ENCODE measurements at places on chromosomes 1 and 21.

DNA sequence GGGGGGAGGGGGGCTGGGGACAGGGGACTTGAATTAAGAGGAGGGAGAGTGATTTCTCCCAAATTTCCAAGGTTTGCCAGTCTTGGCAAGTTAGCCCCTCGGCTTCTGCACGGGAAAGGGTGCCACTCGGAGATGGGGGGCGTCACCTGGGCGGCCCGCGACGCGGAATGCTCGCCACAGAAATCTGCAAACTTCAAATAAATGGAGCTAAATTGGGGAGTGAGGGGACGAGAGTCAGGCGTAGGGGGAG lies 885 bp upstream of the SSBP3 start:
- no peak for DNase-seq

GRCh38 chr1:188514917-188515316 lies 1686.2 kb downstream of the PLA2G4A start:
- no peak for DNase-seq

DNA sequence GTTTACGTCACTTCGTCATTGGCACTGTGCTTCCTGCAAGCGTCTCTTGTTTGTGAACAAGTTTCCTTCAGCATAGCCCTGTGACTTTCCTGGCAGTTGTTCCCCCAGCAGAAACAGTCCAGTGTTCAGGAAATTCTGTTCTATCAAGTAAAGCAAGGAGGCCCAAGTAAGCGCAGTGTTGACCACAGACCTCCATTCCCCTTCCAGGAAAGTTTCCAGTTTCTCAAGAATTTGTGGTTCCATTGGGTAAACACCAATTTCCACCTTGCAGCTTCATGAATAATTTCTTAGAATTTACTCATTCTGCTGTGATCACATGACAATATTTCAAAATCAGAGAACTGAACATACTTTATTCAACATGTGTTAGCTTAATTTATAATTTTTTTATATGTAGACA lies 88.5 kb upstream of the ETV3 start:
- no peak for DNase-seq

- DNase-seq = peak; percentile 96
Observed at GRCh38 chr1:156896490-156897033, 3.0 kb downstream of the PEAR1 start.

DNA sequence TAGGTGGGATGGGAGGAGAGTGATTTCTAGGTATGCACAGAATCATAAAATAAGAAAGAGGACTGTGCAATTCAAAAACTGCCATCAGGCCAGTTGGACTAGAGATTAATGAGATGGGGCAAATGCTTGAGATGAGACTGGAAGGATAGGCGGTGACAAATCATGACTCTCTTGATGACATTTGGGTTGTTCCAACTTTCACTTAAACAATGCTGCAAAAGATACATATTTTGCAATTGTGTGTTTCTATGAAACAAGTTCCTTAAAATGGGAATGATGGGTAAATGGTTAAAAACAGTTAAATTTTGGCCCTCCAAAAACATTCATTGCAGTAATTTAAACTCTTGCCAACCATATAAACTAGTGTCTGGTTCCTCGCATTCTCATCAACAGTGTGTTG lies 55.2 kb downstream of the RNASEL start:
- no peak for DNase-seq

GRCh38 chr1:175978476-175978875 lies 228.6 kb downstream of the COP1 start:
- no peak for DNase-seq

GRCh38 chr1:113088972-113089371 lies 16.0 kb downstream of the LRIG2 start:
- DNase-seq = no peak

- no peak for DNase-seq
Observed at GRCh38 chr1:181409981-181410380, 73.3 kb upstream of the CACNA1E start.

DNA sequence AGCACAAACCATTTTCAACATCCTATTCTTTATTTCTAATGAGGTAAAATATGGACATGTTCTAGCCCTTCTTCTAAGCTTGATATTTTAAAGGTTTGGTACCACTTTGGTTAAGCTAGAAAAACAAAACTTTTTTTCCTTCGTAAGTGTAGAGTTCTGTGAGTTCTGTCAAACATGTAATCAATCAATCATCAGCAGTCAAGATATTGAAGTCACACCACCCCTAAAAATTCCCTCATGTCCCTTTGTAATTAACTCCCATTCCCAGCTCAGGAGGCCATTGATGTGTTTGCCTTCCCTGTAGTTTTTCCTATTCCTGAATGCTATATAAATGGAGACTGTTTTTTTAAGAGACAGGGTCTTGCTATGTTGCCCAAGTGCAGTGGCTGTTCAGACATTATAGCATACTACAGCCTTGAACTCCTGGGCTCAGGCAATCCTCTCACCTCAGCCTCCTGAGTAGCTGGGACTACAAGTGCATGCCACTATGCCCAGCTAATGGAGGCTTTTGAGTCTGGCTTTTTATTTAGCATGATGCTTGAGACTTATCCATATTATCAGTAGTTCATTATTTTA lies 23.0 kb downstream of the IVNS1ABP start:
- DNase-seq = no peak

DNA sequence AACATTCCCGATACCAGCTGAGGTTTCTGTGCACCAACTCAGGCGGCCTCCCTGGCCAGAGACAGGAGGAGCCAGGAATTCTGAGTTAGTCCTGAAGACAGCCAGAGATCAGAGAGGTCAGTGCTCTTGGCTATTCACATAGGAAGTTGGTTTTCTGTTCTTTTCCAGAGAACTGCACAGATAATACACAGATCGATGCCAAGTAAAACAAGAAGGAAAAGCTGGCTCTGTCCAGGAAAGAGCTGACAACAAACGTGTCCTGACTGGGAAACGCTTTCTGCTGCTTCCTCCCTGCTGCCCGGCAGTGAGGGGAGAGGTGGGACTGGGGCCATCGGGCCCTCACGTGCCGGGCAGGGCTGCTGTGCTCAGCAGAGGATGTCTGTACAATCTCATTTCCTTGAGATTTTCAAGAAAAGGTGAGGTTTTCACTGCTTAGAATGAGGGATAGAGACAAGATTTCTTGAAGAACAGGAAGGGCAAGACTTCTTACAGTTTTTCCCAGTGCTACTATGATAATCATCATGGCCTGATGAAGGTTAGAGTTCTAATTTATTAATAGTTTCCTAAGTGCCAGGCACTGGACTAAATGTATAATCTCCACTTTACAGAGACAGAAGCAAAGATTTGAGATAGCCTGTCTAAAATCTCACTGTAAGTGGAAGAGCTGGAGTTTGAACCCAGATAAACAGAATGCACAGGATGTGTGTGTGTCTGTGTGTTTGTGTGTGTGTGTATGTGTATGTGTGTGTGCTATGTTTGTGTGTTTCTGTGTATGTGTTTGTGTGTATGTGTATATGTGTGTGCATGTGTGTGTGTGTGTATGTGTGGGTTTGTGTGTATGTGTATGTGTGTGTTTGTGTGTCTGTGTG lies 211.0 kb upstream of the RAB4A start:
- DNase-seq = peak; percentile 32

DNA sequence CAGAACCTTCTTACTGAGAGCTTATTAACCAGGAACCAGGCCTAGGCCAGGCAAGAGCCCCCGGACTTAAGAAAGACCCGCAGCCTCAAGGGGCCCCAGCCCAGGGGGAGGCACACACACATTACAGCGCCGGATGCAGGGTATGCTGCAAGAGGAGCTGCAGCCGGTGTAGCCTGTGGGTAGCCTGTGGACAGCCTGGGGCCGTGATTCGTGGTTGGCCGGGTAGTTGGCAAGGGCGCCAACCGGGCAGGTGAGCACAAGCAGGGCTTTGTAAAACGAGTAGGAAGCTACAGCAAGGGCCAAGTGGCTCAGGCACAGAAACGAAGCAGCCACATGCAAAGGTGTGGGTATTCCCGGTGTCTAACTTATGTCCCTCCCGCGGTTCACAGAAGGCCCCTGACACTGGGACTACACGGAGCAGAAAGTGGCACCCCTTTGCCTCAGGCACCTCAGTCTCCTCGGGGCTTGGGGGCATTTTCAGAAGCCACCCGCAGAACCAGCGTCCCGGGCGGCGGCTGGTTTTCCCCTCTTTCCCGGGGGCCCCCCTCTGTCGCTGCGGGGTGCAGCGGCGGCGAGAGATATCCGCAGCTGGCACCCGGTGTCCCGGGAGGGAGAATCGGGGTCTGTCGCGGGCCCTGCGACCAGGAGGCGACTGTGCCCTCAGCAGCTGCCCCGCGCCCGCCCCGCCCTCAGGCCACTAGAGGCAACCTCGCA lies 40.8 kb downstream of the KIAA1614 start:
- DNase-seq = peak; percentile 23

DNA sequence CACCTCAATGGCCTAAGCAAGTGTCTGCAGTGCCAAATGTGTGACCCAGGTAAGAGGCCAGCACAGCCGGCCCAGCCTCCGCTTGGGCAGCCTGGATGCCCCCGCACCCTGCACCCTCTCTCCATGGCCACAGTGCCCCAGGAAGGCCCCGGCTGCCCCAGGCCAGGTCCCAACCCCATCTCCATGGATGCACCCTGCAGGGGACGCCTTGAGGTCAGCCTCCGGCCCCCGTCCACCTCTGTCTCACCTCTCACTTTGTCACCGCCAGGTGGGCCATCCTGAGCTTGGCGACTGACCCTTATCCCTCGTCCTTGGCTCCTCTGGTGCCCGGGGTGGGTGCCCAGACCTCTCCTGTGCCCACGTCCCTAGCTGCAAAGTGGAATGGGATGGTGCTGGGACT lies 2.2 kb downstream of the TNFRSF14 start:
- DNase-seq = no peak

GRCh38 chr1:23489842-23490241 lies 5.9 kb upstream of the ASAP3 start:
- no peak for DNase-seq

DNA sequence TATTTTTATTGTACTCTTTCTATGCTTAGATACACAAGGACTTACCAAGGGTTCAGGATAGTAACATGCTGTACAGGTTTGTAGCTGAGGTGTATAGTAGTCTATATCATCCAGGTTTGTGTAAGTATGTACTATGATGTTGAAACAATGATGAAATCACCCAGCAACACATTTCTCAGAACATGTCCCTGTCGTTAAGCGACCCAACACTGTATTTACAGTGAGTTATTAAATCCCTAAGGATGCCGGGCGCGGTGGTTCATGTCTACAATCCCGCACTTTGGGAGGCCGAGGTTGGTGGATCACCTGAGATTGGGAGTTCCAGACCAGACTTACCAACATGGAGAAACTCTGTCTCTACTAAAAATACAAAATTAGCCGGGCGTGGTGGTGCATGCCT lies 21.6 kb upstream of the RCOR3 start:
- DNase-seq = no peak

- DNase-seq = peak; percentile 94
Observed at GRCh38 chr1:21261551-21262292, 28.5 kb downstream of the ECE1 start.

DNA sequence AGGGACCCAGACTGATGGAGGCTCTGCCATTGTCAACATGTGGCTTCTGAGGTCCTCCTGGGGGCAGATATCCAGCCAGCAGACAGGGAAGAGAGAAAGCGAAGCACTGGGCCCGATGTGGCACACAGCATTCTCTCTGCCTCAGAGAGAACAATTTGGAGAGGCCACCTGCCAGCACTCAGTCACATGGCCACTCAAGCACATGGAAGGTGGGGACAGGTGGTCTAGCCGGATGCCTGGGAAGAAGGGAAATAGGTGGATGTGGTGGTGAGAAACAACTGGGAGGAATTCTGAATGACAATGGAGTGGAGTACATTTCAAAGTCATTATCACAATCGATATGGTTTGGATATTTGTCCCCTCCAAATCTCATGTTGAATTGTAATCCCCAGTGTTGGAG lies 109.0 kb downstream of the UBE2U start:
- DNase-seq = no peak

- DNase-seq = peak; percentile 84
Observed at GRCh38 chr1:84781946-84782771, 91.9 kb upstream of the SSX2IP start.

DNA sequence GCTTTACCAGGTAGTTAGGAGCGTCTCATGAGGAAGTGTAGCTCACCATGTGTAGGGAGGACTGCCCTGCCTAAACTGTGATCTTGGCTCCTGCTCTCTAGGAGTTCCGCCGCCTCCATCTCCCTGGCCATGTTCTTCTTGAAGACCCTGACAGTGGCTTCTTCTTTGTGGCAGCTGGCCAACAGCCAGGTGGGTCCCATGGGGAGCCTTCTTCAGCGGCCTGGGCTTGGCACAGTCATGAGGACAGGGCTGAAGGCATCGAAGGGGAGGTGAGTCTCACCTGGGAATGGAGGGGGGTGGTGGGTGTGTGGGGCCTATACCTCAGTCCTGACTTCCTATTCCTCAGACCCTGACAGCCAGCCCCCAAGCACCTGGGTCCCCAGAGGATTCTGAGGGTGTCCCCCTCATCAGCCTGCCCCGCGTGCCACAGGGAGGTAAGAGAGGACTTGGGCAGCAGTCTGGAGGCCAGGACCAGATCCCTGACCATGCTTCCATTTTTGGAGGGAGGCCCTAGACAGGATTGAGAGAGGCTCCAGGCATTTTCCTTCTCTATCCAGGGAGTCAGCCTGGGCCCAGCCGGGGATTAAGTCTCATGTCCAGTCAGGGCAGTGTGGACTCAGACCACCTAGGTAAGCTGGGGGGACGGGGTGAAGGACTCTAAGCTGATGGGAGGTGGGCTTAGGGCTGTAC lies 21.4 kb downstream of the HYI start:
- no peak for DNase-seq

DNA sequence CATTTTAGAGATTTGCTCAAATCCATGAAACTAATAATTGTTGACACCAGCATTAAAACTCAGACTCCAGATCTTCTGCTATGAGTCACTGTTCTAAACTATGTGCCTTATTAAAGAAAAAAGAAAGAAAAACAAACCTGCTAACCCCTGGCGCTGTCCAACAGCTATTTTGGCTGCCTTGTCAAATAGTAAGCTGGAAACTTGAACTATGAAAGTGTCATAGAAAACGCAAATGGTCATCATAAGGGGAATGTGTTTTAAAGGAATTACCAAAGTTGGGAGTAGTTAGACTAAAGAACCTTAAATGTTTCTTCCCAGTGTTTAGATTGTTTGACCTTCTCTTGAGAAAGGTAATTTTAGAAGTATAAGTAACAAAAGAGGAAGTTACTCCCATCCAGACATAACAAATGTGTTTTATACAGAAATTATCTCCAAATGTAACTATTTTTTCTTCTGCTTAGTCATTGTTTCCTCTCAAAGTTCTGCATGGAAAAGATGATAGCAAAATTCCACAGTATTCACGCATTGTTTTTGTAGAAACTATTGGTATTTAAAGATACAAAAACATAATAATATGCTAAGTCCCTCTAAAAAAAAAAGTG lies 272.4 kb downstream of the TPR start:
- DNase-seq = peak; percentile 64

DNA sequence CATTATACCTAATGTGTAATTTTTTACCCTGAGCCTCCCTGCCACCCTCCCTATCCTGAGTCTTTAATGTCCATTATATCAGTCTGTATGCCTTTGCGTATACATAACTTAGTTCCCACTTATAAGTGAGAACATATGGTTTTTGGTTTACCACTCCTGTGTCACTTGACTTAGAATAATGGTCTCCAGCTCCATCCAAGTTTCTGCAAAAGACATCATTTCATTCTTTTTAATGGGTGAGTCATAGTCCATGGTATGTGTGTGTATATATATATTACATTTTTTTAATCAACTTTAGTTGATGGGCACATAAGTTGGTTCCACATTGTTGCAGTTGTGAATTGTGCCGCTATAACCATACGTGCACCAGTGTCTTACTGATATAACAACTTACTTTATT lies 477.1 kb upstream of the NEGR1 start:
- no peak for DNase-seq
